ENCODE measurements at places on chromosomes 3 and 15.

- no peak for DNase-seq
These were observed 25.3 kb upstream of the TGFBR2 start for GRCh38 chr3:30581067-30581585.

DNA sequence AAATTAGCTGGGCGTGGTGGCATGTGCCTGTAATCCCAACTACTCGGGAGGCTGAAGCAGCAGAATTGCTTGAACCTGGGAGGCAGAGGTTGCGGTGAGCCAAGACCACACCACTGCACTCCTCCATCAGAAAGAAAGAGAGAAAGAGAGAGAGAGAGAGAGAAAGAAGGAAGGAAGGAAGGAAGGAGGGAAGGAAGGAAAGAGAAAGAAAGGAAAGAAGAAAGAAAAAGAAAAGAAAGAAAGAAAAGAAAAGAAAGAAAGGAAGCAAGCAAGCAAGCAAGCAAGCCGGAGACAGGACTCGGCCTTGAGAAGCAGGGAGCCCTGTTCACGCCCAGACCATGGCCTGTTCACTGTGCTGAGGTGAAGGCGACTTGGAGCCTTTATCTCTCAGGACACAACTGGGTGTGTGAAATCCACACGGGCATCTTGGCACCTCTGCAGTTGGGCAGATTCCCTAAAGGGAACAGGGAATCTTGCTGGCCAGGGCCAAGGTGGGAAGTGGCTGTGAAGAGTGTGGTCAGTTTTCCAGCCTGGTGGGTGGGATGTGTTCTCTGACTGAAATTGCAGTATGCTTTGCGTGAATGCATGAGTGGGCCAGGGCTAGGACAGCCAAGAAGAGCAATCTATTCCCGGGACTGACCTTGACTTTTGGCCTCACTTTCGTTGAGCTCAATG, 90.3 kb downstream of the CORO2B start:
- DNase-seq: no peak

- peak; percentile 32 for DNase-seq
These were observed 18.2 kb downstream of the TBC1D2B start for GRCh38 chr15:78059110-78059839.

GRCh38 chr3:185936814-185937688, 763 bp downstream of the TRA2B start:
- peak; percentile 89 for DNase-seq

GRCh38 chr15:48304398-48304797, 26.8 kb upstream of the DUT start:
- DNase-seq: no peak

DNA sequence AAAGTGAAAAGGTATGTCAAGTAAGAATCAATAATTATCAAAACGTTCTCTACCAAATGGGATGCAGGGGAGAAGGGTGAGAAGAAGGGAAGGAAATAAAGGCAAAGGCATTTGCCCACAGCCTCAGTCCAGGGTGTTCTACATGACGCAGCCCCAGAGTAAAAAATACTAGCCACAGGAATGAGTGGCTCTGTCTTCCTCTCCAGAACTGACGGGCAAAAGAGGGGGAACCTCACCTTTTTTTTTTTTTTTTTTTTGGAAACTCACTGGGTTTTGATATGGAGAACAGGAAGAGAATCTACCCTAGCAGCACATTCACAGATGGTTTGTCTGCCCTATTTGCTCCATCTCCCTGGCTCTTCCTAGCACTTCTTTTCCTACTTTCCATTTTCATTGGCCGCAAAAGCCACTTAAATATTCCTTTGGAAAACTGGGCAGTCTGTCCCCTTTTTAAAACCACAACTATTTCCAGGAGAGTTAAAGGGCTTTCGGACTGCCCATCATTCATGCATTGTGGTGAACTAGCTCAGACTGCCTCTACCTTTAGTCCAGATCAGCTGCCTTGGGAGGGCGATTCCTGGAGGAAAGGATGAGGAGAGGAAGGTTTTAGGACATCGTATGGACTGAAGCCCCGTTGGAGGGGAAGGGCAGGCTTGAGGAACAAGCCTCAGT, 28.2 kb downstream of the B3GNT5 start:
- no peak for DNase-seq

DNA sequence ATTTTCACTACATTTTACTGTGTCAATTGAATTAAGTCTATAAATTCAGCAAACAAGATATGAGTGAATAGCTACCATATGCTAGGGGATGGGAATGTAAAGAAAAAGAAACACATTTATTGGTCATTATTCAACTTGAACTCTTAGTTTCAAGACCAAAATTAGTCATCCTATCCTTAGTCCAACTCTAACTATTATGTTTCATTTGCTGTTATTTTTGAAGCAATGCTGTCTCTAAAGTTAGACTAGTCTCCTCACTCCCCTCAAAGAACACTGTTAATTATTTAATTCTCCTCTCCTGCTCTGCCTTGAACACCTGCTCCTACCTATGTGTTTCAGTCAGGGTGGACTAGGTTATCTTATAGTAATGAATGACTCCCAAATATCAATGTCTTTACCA, 920.9 kb downstream of the TUSC7 start:
- DNase-seq: no peak

DNA sequence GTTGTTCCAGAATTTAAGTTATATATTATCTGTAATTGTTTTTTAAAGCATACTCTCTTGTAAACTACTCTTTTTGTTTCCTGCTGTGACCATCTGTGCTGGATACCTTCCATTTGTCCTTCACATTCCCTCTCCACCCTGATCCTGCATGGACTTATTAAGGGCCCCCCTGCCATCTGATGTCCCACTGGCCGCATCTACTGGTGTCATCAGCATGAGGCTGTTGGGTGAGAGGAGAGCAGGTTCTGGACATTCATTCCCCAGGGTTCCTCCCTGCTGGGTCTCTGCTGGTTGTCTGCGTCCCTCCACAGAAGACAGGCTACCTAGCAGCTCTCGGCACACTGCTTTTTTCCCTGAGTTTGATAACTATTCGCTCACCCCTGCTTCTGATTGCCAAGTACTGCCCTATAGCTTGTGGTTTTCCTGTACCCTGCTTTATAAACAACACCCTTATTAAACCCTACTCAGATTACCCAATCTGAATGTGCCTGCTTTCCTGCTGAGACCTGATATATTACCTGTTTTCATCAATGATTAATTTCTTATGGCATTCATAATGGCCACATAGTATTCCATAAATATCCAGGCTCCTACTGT, 7.7 kb downstream of the CMTM8 start:
- peak; percentile 13 for DNase-seq

DNA sequence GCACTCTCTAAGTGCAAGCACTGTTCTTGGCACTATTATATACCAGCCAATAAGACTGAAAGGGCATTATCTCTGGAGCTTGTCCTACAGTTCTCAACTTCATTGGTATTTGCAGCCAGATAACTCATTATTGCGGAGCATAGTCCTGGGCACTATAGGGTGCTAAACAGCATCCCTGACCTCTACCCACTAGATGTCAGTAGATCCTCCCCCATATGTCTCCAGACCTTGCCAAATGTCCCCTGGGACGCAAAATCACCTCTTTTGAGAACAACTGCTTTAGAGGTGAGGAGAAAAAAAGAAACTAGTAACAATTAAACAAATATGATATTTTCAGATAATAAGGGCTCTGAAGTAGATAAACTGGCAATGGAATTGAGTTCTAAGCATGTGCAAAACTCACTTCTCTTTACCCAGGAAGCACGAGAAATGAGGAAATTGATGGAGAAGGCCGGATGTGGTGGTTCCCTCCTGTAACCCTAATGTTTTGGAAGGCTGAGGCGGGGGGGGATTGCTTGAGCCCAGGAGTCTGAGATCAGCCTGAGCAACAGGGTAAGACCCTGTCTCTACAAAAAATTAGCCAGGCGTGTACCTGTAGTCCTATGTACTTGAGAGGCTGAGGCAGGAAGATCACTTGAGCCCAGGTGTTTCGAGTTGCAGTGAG, 61.4 kb downstream of the FRMD4B start:
- peak; percentile 29 for DNase-seq

GRCh38 chr15:101059381-101060341, 140.5 kb downstream of the LRRK1 start:
- no peak for DNase-seq

GRCh38 chr3:85539232-85539631, 580.4 kb downstream of the CADM2 start:
- DNase-seq: no peak

DNA sequence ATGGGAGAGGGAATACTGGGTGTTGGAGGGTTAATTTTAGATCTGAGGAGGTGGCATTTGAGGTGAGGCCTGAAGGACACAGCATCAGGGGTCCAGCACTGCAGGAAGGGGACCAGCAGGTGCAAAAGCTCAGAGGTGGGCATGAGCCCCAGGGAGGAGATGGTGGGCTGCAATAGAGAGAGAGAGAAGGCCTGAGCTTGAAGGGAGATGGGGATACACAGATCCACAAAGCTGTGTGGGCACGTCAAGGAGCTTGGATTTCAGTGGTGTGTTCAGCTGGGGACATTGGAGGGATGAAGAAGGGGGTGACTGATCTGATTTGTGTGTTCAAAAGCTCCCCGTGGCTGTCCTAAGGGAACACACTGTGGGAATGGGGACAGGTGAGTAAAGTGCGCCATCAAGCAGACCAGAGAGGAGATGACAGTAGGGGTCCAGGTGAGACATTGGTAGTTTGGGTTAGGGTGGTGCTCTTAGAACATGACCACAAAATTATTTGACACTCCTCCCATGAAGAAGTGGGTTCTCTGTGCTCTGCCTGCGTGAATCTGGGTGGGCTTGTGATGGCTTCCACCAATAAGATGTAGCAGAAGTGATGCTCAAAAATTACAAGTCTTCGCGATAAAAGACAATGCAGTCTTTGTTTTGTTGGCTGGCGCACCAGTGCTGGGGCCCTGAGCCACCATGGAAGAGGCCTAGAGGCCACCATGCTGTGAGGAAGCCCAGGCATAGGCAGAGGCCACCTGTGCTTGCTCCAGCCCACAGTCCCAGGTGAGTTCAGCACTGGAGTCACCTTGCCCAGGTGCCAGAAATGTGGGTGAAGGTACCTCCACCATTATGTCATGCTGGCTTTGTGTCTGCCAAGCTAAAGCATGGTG, 1.9 kb upstream of the WNT7A start:
- no peak for DNase-seq

- DNase-seq: no peak
These were observed 299.5 kb downstream of the CADM2 start for GRCh38 chr3:85258326-85258725.

DNA sequence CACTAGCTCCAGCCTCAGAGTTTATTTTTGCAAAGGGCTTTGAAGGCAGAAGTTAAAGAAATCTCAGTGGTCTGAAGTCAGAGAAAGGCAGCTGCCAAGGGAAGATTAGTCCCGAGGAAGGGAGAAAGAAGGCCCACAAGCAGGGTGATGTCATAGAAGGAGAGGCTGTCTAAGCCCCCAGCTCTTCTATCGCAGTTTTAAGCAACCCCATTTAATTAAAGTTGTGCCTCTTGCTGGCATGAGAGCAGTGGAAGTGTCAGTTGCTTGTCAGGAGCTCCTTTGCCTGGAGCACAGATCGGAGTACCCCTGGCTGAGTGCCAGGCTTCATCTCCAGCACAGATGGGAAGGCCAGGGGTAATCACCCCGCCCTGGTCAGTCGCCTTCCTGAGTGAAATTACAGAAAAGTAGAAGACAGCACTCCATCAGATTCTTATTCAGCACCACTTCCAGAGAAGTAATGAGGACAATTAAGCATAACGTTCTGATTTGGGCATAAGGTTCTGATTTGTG, 530.7 kb downstream of the EPHB1 start:
- DNase-seq: no peak

GRCh38 chr15:78088773-78089080, 3.6 kb upstream of the SH2D7 start:
- DNase-seq: no peak

DNA sequence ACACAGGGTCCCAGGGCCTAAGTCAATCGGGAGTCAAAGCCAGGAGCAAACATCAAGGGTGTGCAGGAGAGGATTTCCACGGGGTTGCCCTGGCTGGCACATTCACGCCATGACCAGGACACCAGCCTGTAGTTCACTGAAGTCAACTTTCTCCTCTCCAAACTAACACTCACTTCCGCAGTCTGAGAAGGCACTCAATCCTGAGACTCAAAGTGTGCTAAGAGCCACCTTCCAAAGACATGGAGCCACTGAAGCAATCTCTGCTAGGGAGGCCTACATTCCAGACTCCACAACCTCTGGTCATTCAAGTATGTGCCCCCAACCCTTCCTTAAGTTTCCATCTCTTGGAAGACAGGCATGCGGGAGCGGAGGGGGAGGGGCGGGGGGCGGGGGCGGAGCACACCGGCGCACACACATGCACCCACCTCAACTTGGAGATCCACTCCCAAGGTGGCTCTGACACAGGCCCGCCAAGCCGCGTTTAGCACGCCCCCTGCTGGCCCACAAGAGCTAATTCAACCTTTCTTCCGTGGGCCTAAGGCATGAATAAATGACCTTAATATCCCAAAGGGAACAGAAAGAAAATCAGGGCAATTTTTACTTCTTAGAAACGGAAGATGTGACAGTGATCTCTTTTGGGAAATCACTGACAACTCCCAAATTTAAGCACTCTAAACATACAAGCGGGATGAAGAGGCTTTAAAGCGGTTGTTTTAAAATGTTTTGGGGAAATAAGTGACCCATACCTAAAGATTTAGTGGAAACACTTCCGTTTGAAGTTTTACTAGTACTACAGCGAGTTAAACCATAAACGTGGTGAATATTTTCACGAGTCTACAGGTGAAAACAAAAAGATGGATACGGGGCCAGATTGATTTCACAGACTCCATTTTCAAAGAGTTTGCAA, 162.5 kb upstream of the CHRNA7 start:
- DNase-seq: peak; percentile 68

DNA sequence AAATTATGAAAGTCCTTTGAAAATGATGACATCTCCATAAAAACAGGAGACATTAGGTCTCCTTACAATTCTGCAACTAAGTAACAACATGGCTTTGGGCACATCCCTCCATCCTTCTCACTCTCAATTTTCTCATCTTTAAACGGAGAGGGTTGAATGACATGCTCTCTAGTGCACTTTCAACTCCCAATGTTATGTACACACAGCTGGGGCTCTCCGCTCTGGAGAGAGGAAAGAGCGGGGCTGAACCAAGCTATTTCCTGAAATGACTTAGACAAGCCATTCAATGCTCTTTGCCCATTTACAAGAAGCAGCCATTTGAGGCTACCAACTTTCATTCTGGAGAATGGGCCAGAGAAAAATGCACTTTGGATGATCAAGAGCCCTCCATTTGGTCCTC, 144.2 kb upstream of the BNIP2 start:
- no peak for DNase-seq

- DNase-seq: no peak
These were observed 38.9 kb downstream of the ANO10 start for GRCh38 chr3:43582866-43583265.

GRCh38 chr3:161251716-161252115, 30.6 kb downstream of the NMD3 start:
- DNase-seq: no peak

DNA sequence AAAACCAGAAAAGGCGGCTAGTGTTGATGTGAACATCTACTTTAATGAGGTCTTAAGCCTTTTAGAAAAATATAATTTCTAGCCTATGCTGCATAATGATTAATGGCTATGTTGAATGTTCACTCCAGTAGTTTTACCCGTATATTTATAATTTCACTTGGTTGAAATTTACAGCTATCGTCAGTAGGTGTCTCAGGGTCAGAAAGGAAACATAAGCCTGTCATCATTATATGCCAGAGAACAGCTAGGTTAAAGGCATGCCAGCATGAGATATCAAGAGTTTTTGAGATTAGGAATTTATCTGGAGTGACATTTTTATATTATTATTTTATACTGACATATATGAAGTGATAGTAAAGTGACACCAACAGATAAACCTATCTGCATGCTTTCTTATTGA, 904.1 kb downstream of the OTOL1 start:
- no peak for DNase-seq

All from kidney tubule cell (primary cell).